NCI-H2081 treated with DMSO at 0.1 percent for 48 hours (cell line): ENCODE measurements at places on chromosomes 1 and 21.

DNA sequence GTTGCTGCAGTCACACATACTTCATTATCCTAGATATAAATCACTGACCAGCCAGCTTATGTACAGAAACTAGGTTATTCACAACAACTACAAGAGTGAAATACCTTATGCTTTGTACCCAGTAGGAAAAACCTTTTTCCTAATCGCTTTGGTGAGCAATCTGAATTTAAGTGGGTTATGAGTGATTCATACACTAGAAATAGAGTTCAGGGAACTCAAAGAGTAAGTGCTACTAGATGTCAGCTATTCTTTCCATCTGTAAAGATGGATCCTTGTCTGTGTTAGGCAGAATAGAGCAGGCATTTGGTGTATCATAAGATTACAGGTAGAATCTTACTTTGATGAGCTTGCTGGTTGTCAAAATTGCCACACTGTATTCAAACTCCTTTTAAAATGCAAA, 101.9 kb downstream of the ZNF644 start:
- DNase-seq: no peak

- no peak for DNase-seq
Observed at GRCh38 chr1:215082532-215083382, at the start of gene KCNK2. Gene KCNK2 (plus strand): TSS chr1:215082737. CDS start chr1:215083386, 649 bp downstream.

DNA sequence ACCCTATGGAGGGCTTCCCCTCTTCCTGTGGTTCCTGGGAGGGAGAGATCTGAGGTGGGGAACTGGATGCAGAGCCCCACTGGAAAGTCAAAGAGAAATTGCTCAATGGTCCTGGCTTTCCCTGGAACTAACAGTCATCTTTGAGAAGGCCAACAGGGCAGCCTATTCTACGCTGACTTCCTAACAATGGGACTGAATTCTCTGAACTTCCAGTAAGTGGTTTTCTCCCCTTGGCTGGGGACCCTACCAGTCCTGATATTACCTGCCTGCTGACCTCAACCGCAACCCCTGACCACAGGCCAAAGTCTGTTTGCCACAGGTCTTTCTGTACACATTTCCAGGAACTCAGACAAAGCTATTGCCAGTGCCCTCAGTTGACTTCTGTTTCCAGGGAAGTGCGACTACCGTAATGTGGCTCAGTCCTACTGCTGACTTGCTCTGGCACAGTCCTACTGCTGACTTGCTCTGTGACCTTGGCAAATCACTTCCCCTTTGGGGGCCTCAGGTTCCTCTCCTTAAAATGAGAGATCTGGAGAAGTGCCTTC, 55.3 kb downstream of the C8B start:
- DNase-seq: no peak

DNA sequence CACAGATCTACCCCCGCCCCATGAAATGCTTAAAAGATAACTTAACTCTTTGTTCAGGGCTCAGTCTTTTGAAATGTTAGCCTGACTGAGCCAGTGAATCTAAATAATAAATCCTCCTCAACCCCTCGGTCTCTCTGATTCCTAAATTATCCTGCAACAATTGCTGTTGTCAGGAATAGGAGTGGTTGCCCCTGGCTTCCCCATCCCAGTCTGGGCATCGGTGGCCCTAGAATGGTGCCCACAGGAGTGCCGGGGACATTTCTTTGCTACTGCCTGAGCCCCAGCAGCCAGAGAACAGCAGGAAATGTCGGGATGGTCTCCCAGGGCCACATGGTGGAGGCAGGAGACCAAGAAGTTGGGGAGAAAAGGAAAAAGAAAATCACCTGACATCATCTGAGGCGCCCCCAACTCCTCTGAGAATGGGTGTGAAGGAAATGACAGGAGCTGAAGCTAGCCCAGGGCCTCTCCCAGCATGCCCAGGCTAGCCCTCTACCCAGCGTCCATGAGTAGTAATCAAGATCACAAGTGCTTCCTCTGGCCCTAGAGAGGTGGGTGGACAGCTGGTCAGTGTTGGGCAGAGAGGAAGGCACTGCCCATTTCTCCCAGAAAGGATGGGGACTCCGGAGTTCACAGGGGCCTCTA, 1.6 kb downstream of the PADI4 start:
- no peak for DNase-seq

GRCh38 chr1:67898033-67898726, 64.9 kb upstream of the GNG12 start:
- no peak for DNase-seq
